ENCODE measurements at places on chromosomes 1 and 21.

DNA sequence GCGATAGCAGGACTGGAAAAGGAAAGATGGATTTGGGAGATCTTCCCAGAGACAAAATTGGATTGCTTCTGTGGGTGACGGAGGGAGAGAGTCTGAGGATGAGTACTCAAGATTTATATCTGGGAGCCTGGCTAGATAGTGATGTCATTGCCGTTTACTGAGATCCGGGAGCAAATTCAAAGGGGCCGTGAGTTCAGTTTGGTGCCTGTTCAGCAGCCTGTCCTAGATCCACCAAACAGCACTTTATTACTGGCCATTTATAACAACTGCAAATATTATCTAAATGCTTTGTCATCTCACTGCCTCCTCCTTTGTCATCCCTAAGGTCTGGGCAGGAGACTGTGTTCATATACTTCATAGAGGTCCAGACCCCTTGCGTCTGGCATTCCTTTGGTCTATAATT is 29.2 kb downstream of the MAPKAPK2 start:
- DNase-seq, result no peak

GRCh38 chr1:2087766-2088165 is 37.6 kb downstream of the PRKCZ start:
- no peak for DNase-seq

DNA sequence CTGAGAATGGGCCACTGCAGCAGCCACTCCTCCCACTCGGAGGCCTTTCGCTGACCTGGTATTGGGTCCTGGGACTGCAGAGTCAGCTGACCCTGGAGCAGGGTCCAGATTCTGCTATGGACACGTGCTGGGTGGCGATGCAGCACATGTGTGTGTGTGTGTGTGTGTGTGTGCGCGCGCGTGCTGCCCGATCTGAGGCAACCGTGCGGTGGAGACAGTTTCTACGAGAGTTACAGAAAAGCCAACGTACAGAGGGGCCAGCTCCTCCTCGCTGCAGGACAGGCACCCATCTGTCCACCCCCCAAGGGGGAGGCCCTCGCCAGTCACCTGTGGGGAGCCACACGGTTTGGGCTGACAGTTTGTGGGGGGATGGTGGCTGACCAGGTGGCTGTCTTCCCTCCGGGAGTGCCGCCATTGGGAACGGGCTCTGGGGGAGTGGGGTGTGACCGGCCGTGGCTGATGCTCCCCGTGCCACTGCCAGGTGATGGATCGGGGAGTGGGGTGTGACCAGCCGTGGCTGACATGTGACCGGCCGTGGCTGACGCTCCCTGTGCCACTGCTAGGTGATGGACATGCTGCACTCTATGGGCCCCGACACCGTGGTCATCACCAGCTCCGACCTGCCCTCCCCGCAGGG is 24.0 kb downstream of the CSTB start:
- DNase-seq, result no peak

DNA sequence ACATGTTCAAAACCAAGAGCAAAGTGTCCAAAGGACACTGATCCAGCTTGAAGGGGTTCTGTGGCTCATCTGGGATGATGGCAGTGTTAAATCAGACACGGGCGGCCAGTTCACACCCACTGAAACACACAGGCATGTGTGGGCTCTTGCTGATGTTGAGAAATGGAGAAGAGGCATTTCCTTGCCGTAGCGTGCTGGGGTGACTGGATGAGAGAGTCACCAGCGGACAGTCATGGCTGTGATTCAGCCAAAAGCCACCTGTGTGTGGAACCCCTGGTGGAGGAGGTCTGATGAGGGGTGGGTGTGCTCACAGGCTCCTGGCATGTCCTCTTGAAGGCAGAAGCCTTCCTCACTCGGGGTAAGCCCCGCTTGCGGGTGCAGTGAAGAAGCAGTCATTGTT is 7.2 kb downstream of the C1orf35 start:
- no peak for DNase-seq

GRCh38 chr1:33763406-33763805 is 100.5 kb upstream of the HMGB4 start:
- DNase-seq, result no peak
